ENCODE measurements at places on chromosomes 1 and 21.
A peak's percentile ranks its signal among the peaks of the same experiment; 100 is the strongest.

DNA sequence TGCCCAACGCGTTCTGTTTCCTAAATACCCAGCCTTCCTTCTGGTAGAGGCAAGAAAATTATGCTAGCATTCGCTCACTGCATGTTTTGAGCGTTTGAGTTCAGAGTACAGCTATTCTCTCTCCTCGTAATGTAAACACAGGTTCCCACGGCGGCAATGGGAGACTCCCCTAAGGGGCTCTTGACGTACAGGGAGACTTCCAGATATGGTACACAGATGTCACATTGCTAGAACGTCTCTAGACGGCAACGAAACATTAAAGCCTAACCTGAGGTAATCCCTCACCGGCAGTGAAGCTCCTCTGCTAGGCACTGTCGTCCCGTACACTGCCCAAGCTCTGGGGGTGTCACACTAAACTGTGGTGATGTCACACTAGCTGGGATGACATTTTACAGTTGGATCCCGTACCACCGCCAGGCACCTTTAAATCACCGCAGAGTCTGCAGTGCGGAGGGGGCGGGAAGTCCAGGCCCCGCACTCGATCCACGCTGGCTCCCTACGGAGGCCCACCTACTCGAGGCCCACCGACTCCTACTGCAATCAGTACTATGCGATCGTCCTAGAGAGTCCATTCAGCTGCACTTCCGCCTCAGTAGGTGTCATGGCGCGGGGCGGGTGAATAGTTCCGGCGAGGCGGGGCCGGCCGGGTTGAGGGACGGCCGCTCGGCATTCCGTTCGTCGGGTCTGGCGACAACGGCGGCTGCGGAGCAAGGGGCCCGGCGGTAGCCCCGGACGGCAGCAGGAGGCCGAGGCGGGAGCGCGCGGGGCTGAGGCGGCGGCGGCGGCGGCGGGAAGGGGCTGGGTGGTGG is at the start of gene HIPK1:
Gene HIPK1 (plus strand): TSS at position 384 of the 809 bp plus-strand sequence.
- peak; percentile 92 for DNase-seq

DNA sequence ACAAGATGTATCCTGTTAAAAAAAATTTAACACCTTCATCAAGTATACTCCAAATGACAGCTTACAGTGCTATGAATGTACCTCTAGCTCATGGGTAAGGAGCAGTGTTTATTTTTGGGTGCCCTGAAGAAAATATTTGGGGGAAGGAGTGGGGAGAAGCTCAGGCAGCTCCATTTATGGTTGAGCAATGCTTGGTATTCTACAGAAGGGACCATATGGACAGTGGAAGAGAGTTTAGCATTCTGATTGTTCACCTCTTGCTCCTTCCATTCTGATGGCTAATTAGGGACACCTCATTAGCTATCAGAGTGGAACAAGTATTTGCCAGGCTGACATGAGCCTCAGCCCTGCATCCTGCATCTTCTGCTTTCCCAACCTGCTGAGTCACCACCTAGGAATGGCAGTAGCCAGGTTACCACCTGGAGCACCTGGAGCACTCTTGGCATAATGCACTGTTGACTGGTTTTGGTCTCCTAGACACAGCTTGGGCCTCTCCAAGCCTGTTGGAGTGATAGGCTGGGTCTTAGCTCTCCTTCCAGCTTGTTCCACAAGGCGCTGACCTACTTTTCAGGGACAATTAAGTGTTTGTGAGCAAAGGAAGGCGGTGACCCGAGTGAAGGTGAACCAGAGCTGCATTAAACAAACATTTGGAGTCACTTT is 62.0 kb upstream of the MACF1 start:
- DNase-seq, result no peak

- DNase-seq, result no peak
Observed at GRCh38 chr1:246318036-246318359, 189.1 kb downstream of the SMYD3 start.

GRCh38 chr1:47991673-47992072 is 5.5 kb downstream of the TRABD2B start:
- DNase-seq, result no peak

- no peak for DNase-seq
Observed at GRCh38 chr21:36545776-36546511, 66.0 kb upstream of the CLDN14 start.

All from CD4-positive, alpha-beta T cell treated with Interleukin-2 at 100 ng/mL for 4 hours (primary cell).